ENCODE measurements at places on chromosomes 6 and 20.
A peak's percentile ranks its signal among the peaks of the same experiment; 100 is the strongest.

DNA sequence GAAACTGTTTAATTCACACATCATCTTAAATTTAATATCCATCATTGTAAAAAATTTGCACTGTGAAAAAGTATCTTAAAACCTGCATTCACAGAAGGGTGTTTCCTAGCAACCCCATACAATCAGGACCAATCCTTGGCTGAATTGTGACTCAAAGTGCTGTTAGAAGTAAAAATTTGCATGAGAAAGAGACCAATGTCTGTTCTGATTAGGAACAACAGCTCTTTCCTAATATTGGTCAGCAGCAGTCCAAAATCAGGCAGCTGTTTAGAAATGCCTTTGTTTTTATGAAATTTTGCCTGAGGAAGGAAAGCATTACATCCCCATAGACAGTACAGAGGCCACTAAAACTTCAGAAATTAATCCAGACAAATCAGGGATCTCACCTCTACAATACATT lies 987.0 kb downstream of the HACE1 start:
- DNase-seq: no peak

DNA sequence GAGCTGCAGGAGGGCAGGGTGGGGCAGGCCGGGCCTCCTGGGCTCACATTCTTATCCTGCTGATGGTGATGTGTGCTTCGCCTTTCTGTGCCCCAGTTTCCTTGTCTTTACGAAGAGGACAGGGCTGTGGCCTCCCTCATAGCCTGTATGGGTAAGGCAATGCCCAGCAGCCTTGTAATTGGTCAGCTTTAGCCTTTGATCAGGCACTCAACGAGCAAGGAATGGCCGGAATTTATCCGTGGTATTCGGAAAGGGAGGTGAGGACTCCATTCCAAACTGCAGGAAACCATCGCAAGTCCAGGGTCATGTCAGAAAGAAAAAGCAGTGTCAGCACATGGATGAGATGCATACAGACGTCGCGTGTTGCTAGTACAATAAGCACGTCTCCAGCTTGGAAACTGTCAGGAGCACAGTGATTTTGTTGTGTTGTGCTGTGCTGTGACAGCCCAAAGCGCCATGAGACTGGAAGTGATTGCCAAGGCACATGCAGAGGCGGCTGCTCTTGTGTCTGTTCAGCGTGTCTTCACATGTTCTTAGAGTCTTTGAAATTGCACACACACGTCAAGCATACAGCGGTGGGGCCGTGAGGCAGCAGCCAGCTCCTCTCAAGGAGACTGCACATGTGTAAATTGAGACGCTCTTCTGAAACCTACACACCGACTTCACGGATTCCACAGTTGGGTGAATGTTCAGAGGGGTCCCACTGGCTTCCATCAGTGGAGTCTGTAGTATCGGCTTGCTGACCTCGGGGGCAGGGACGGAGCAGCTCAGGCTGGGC lies 6.2 kb downstream of the SS18L1 start:
- no peak for DNase-seq

GRCh38 chr6:29147074-29147473 lies 23.6 kb upstream of the OR2J2 start:
- no peak for DNase-seq

DNA sequence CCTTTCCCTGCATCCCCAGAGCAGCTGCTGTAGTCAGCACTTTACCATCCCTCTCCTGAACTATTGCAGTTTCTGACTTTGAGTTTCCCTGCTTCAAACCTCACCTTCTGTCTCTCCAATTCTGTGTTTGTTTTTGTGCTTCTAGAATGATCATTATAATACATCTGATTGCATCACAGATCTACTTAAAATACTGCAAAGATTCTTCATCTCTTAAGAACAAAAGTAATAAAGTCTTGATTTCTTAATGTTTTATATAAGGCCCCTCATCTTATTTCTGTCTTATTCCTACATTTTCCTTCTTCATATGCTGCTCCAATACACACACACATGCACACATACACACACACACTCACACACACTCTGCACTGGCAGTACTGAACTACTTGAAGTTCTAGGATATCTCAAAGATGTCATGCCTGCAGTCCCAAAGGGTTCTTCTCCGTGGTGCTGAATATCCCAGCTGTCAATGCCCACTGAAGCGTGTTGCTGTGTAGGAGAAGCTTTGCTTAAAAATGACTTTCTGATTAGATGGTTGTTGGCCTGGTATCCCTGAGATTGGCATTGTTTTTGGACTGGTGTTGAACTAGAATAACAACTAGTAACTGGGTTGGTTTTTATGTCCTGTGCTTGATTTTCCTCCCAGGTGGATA lies 97.2 kb downstream of the MAP3K4 start:
- no peak for DNase-seq

- no peak for DNase-seq
These were observed 39.7 kb upstream of the COL10A1 start for GRCh38 chr6:116165596-116165995.

- DNase-seq: no peak
These were observed 191.3 kb upstream of the FOXA2 start for GRCh38 chr20:22775671-22776139.

DNA sequence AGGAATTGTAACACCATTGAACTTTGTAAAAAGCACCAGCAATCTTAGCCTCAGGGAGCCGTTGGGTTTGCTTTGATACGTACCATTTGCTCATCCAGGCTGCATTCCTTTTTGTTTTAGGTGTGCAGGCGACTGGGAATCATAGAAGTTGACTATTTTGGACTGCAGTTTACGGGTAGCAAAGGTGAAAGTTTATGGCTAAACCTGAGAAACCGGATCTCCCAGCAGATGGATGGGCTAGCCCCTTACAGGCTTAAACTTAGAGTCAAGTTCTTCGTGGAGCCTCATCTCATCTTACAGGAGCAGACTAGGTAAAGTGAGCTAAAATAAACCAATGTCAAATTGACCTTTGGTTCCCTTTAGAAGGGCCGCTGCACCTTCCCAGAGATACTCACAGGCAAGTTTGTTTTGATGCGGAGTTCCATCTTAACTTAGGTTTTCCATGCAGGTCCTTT lies 1.6 kb downstream of the MYLIP start:
- no peak for DNase-seq

- DNase-seq: no peak
These were observed 13.3 kb downstream of the GMPR start for GRCh38 chr6:16251706-16252105.

- no peak for DNase-seq
These were observed 47.4 kb downstream of the SLC35B3 start for GRCh38 chr6:8387942-8388437.

GRCh38 chr6:22025468-22026163 lies 271.2 kb downstream of the PRL start:
- no peak for DNase-seq

DNA sequence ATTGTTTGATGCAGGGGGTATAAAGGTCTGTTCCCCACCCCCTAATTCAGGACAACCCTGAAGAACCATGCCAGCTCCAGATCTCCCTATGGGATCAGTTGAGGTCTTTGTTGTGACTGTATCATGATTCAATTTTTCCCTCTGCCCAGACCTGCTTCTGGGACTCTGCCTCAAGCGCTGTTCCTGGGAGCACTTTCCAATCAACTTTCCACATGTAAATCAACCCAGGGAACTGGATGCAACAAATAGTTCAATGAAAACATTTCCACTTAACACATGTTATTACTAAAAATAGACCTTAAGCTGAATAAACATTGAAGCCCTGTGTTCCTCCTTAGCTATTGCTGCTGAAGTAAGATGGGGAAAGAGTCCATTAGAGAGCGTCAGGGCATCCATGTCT lies 139.5 kb downstream of the C6orf58 start:
- DNase-seq: no peak

DNA sequence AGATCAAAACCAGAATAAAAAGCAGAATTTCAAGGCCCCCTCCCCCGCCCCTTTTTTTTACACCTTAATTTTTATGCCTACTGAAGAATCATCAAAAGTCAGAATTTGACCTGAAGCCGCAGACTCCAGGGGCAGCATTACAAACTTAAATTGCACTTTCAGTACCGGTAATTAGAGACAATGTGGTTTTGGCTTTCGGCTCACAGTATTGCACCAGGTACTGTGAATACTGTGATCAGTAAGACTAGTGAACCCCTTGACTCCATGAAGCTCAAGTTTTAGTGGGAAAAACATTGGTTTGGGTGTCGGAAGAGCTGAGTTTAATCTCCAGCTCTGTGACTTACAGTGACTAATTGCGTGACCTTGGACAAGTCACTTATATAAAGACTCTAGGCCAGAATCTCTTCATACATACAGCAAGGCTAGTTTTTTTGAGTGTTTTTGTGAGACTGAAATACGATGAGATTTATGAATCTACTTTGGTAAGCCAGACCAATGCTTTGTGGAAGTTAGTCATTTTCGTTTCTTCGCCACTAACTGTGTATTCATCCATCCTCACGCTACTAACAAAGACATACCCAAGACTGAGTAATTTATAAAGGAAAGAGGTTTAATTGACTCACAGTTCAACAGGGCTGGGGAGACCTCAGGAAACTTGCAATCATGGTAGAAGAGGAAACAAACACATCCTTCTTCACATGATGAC lies 114.7 kb downstream of the SASH1 start:
- no peak for DNase-seq

DNA sequence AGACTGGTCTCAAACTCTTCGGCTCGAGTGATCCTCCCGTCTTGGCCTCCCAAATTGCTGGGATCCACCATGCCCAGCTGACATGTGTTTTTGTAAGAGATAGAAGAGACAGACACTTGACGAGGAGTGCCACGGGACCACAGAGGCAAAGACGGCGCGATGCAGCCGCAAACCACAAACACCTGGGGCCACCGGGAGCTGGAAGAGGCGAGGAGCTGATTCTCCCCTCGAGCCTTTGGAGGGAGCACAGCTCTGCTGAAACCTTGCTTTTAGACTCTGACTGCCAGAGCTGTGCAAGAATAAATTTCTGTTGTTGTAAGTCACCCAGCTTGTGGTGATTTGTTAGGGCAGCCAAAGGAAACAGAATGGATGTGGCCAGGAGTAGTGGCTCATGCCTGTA lies 46.9 kb downstream of the TFAP2C start:
- DNase-seq: no peak

- DNase-seq: peak; percentile 58
These were observed at the start of gene SNPH for GRCh38 chr20:1266167-1266973. TSS of gene SNPH (plus strand) at chr20:1266294. CDS start at chr20:1296240, 29,946 bp downstream.

GRCh38 chr6:56802584-56802983 lies 152.3 kb upstream of the BEND6 start:
- no peak for DNase-seq

- DNase-seq: no peak
These were observed 9.3 kb upstream of the LAMA5 start for GRCh38 chr20:62376112-62377063.

DNA sequence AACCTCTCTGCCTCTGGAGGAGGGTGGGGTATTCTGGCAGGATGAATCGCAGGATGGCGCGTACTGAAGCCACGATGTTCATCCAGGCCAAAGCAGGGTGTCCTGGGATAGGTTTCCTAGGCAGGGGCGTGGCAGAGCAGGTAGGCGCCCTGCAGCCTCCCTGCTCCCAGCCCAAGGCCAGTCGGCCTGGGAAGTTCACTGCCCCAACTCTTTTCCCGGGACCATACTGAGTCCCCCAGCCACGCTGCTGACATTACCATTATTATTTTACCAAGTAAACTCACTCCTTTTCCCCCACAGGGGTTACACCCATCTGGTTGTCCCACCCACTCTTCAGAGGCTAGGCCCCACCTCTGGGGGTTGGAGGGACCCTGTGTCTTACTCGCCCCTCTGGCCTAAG lies 21.8 kb downstream of the SDCBP2 start:
- no peak for DNase-seq

- DNase-seq: no peak
These were observed 81.9 kb downstream of the FIG4 start for GRCh38 chr6:109772883-109773431.

GRCh38 chr6:9409126-9409525 lies 973.8 kb upstream of the SLC35B3 start:
- DNase-seq: no peak

- DNase-seq: no peak
These were observed 7.4 kb upstream of the KLHL32 start for GRCh38 chr6:96917098-96917497.

All from activated T-helper 1 cell treated with Interleukin-2 at 50 U/mL for 16 hours (primary cell).